Kasumi-1 (cell line): ENCODE measurements at places on chromosomes 13 and 19.

DNA sequence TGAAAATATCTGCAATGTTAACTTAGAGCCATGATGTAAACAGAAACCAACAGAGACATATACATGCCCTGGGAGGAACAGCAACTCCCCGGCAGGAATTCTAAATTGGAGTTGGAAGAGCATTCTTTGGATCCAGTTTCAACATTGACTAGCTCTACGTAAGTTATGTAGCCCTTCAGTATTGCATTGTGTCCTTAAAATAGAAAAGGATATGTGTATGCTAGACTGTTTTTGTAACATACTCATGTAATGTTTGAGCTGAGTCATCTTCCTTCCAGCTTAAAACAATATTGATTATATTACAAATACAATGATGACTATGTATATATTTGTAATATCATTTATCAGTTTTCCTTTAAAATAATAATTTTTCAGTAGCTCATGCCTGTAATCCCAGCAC is 1422.2 kb upstream of the PCDH20 start:
- no peak for DNase-seq

GRCh38 chr13:37403776-37404527 is 194.6 kb downstream of the POSTN start:
- DNase-seq = no peak

- no peak for DNase-seq
These were observed 151.7 kb upstream of the MIR17HG start for GRCh38 chr13:91195789-91196188.

- DNase-seq = no peak
These were observed 7.0 kb downstream of the FAM124A start for GRCh38 chr13:51229101-51229719.

- no peak for DNase-seq
These were observed 22.1 kb downstream of the ADGRL1 start for GRCh38 chr19:14183741-14184350.

DNA sequence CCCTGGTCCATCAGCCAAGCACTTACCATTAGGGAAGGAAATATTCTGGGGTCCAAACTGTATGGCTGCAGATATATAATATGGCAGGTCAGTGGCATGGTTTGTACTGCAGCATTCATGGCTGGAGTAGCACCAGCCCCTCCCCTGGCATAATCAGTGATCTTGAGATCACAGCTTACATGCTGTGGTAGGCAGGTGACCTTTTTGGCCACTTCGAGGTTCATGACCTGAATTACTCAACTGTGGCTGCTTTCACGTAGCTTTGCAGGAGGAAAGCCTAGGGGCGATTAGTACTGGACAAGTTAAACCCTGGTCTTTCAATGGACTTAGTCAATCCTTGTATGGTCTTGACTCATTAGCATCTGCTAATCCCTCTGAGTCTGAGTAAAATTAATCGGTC is 169.8 kb downstream of the SPRY2 start:
- no peak for DNase-seq

DNA sequence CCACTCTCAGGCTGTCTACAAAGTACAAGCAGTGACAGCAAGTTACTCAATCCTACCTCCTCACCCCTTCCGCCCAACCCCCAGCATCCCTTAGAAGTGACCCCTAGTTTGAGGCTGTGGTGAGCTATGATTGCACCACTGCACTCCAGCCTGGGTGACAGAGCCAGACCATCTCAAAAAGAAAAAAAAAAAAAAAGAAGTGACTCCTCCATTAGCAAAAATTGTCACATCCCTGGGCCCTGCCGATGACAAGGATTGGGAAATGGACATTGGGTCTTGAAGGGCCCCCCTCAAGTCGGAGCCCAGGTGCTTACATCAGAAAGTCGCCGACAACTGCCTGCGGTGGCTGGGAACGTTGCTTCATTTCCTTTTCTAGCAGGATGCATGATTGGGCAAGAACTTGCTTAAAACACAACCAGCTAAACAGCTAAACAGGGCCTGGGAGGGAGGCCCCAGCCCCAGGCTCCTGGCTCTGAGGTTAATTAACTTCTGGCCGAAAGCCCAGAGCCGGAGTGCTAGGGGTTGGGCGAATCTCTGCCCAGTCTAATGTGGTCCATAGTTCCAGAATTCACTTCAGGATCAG is 15.3 kb downstream of the RAB3D start:
- peak; percentile 98 for DNase-seq

DNA sequence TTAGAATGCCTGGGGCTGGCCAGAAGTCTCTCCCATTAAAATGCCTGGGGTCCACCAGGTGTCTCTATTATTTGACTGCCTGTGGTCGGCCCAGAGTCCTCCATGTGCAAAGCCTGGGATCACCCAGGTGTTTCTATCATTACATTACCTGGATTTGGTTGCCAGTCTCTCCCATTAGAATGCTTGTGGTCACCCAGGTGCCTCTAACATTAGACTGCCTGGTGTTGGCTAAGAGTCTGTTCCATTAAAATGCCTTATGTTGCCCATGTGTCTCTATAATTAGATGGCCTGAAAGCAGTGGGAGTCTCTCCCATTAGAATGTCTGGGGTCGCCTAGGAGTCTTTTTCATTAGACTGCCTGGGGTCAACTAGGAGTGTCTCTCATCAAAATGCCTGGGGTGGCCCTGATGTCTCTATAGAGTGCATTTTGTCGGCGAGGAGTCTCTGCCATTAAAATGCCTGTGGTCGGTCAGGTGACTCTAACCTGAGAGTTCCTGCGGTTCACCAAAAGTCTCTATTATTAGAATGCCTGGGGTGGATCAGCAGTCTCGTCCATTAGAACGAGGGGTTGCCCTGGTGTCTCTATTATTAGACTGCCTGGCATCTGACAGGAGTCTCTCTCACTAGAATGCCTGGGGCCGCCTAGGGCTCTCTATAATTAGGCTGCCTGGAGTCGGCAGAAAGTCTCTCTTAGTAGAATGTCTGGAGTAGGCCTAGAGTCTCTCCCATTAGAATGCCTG is 1540.5 kb downstream of the UQCRFS1 start:
- no peak for DNase-seq

GRCh38 chr13:32125751-32126150 is 94.2 kb downstream of the FRY start:
- no peak for DNase-seq

DNA sequence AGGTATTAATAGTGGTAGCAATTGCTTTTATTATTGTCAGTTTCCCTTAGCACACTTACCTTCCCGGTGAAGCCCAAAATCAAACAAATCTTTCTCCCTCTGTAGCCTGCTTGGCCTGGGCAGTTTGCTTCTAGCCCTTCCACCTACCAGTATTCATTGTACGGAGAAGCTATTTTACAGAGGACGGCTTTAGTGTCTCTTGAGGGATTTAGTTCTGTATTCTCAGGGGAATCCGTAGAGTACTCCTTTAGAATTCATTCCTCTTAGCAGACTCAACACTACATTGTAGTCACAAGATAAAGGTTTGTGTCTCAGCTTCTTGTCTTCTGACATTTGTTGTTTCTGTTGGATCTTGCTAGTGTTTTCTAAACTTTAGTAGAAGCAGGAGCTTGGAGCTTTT is 24.1 kb upstream of the WTIP start:
- DNase-seq = no peak

- no peak for DNase-seq
These were observed 96.1 kb downstream of the MYO16 start for GRCh38 chr13:108725471-108725870.

GRCh38 chr13:41401366-41401765 is 56.0 kb upstream of the RGCC start:
- DNase-seq = no peak

DNA sequence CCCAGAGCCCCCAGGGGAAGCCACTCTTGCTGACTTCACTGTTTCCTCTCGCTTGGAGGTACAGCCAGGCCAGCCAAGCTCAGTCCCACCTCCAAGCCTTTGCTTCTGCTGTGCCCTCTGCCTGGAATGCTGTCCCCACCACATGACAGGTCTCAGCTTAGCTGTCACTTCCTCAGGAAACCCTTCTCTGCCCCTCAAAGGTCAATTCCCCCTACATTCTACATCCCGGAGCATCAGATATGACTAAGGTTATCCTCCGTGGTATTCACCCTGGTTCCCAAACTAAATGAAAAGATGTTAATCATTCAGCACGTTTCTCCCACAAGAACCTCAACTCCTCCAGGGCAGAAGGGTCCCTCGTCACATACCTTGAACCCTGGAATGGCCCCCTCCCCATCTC is 53.5 kb downstream of the PTPRS start:
- no peak for DNase-seq

DNA sequence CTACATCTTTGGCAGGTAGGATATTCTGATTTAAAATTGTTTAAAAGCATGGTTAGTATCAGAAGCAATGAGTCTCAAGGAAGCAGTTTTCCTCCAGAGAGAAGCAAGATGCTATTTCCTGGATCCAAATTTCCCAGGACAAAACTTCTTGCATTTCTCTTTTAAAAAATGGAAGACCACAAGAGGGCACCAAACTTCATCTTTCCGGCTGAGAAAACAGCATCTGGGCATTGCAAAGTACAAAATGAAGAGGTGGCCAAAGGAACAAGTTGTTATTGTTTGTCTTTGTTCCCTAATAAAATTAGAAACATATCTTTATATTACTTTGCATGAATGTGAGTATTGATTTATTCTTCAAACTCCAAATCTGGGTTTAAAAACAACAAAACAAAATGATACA is 60.0 kb upstream of the LRCH1 start:
- peak; percentile 51 for DNase-seq

DNA sequence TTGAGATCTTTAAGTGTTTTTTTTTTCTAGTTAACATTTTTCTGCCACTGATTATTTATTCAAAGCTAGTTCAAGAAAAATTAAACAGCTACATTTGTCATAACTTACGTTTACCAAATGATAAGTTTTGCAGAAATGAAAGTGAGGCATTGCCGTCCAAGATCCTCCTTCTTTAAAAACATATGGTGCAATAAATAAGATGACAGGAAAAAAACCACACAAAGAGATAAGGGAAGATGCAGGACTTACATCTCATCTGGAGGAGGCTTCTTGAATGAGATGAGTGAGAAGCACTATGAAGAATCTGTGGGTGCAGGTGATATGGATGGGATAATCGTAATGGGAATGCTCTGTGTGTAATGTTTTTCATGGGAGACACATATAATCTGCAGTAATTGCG is 12.4 kb downstream of the TNFSF13B start:
- no peak for DNase-seq

GRCh38 chr19:29467824-29468401 is 57.9 kb upstream of the VSTM2B start:
- peak; percentile 1 for DNase-seq

DNA sequence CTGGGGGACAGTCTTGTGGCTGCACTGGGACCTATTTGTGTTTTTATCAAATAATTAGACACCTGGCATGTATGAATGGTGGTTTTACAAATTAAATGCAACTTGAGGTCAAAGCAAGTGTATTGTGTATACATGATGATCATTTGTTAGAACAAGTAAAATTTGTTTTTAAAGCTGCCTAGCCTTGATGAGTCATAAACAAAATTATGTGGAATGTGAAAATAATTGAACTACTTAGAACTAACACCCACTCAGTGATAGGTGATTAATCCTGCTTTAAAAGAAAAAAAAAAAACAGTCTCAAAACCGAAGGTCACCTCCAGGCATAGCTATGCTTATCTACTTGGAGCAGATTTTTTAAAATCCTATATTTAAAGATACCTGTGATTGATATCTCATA is 770.3 kb upstream of the SLITRK5 start:
- no peak for DNase-seq

GRCh38 chr19:30386551-30387143 is 14.5 kb downstream of the ZNF536 start:
- no peak for DNase-seq

DNA sequence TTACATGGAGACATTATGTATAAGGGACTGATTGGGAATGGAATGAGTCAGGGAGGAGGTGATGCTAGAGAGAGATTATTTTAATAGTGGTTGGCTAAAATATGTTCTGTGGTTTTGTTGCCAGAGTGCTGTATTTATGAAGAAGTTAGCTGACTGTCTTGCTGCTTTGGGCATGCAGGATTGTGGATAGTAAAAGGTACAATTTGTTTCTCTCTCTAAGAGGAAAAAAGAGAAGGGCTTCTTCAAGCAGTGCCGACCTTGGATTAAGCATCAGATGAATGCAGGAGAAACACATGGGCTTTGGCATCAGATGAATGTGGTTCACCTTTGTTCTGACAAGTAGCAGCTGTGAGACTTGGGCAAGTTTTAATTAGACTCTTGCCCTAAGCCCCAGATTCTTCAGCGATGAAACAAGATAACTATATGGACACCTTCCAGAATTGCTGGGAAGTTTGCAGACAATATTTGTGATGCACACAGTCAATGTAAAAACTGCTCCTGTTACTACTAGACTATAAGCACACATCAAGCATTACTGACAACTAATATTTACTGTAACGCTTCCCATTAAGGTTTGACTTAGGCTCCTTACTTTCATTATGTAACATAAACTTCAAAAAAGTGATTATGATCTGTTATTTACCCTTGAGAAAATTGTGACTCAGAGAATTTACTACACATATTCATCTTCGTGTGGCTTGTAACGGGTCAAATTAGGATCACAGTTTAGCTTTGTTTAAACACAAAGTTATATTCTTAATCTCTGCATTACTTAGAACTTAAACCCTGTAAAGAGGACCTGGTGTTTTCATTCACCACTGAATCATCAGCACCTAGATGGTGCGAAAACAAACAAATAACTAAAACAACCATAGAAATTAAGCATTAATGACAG is 824.0 kb downstream of the PCDH9 start:
- DNase-seq = no peak

- no peak for DNase-seq
These were observed 1196.2 kb downstream of the PCDH9 start for GRCh38 chr13:66033924-66034323.

DNA sequence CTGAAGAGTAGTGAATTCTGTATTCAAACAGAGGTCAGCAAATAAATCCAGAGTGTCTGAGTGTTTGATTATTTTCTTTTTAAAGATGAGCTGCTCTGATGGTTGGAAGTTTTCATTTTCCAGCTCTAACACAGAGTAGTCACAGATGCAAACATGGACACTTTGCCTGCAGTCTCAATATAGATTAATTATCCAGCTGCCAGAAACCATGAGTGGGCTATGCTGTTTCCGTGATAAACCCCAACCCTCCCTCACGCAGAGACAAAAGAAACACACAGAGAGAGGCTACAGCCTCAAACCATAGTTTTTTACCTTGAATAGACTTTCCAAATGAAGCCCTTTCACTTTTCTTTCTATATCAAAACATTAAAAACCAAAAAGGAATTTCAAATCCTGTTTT is 884.7 kb downstream of the DIAPH3 start:
- DNase-seq = no peak

- no peak for DNase-seq
These were observed 91.8 kb downstream of the COL4A2 start for GRCh38 chr13:110398564-110399507.

GRCh38 chr19:57870225-57870624 is 18.6 kb downstream of the ZNF814 start:
- no peak for DNase-seq
